ENCODE measurements at places on chromosomes 7 and 10. TPM values are rescaled to one million over a fixed set of nuclear protein-coding genes. Genes with fewer than 3 reads are reported as not detected.

NPFFR1 gene
- total RNA-seq, result 5.4 TPM

CFAP43 gene
- total RNA-seq, result 1.7 TPM

PNLIPRP2 gene
- total RNA-seq, result 0.42 TPM

LIPK gene
- total RNA-seq, result not detected

CALCR gene
- not detected for total RNA-seq

NEUROG3 gene
- total RNA-seq, result not detected

VWDE gene
- 0.66 TPM for total RNA-seq

PDE6C gene
- not detected for total RNA-seq

ATP5F1C gene
- total RNA-seq, result 138 TPM

SPDYE2 gene
- not detected for total RNA-seq

LRRC61 gene
- total RNA-seq, result 19.3 TPM

UCMA gene
- not detected for total RNA-seq

CRPPA gene
- total RNA-seq, result 6.3 TPM

LHFPL3 gene
- not detected for total RNA-seq

ANKIB1 gene
- total RNA-seq, result 27.1 TPM

CD36 gene
- 164 TPM for total RNA-seq

HOXA11 gene
- 5.0 TPM for total RNA-seq

NEUROD6 gene
- total RNA-seq, result not detected

KNDC1 gene
- 5.7 TPM for total RNA-seq

All from tibial nerve (tissue), 4 donors.